ENCODE measurements at places on chromosomes 12 and 14. TPM values are rescaled to one million over a fixed set of nuclear protein-coding genes. Genes with fewer than 3 reads are reported as not detected.

The PZP gene
- 0.68 TPM for polyA plus RNA-seq

The OAS2 gene
- polyA plus RNA-seq: 2.1 TPM

The OTOGL gene
- polyA plus RNA-seq: 0.38 TPM

The CFAP54 gene
- polyA plus RNA-seq: 0.18 TPM

The CNTN1 gene
- polyA plus RNA-seq: 17.3 TPM

DNA sequence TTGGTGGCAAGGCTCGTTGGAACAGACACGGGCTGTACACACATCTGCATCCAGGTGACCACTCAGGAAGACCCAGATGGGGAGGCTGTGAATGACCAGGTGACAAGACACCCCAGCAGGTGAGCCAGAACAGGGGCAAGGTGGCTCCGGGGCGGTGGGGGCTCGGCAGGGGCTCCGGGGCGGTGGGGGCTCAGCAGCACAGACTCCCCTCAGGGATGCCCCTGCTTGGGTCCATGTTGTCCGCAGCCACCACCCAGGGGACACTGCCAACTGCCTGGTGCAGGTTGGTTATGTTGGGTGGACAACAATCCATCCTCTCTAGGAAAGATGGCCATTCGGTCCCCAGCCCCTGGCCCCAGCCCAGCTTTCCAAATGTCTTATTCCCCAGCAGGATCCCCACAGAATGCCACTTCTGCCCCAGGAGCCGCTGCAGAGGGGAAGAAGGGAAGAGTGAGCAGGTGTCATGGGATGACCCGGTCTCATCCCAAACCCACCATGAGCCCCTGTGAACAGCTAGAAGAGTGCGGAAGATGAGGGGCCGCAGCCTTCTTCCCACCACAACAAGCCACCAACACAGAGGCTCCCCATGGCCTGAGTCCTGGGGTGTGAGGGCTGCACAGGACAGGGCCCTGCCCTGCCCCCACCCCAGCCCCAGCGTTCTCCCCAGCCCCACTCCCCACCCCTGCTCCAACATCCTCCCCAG lies 31.4 kb upstream of the C14orf180 start:
- no peak for DNase-seq

DNA sequence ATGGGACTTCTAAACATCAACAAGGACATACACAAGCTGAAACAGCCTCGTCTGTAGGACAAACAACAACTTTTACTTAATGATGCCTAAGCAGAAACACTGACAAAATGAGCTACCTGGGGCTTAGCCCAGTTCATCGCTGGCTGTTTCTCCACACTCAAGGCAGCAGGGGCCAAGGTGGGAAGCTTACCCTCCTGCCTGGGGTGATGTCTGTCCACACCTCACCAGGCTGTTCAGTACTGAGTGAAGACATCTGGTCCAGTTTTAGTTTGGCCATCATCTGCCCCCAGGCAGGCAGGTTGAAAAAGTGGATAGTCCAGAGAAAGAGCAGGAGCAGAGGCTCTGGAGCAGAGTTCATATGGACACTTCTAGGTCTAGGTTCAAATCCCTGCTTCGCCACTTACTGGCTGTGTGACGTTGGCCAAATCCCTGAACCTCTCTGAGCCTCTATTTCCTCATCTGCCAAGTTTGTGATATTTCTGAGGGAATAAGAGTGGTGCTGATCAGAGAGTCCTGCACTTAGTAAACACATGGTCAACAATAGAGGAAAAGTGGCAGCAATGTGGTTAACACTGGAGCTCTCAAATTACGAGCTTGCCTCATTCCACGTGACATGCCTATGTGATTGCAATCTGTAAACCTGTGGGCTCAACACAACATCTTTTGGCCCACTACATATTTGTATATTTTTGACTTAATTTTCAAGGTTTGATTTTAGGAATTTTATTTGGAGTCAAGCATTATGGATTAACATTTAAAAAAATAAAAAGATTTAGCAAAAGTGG lies 720.1 kb upstream of the TMEM132C start:
- no peak for DNase-seq

- DNase-seq: no peak
These were observed 3.9 kb downstream of the HEBP1 start for GRCh38 chr12:12996209-12996608.

- no peak for DNase-seq
These were observed 16.3 kb upstream of the CD9 start for GRCh38 chr12:6183689-6184428.

DNA sequence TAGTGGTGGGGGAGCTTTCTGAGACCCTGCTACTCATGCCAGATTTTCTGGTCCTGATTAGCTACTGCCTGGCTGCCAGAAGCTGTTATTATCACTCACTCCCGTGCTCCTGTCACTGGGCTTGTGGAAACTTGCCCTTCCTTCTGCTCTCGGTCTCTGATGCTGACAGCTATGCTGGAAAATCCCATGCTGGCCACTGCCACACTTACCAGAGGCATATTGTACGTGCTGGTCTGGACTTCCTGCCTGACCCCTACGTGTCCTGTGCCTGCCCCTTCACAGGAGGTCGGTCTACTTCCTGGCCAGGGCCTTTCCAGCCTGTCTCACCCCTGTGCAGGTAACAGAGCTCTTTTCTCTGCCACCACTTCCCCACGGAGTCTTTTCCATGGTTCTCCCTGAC lies 149.4 kb upstream of the PLEKHG7 start:
- DNase-seq: no peak

DNA sequence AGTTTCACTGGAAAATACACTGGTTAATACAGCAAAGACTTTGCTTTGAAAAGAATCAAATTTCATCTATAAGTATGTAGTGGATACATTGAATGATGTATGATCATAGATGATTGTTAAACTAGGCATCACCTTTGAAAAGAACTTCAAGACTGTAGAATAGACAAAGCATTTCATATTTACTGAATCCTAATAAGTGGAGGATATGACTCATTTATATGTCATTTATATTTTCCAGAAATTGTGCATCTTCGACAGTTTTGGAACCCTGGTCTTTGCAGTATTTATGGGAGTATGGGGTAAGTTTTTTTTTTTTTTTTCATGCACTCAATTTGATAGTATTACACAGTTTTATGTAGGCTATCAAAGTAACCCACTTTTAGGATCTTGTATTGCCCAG lies 161.9 kb downstream of the ANO6 start:
- no peak for DNase-seq

- no peak for DNase-seq
These were observed 206.9 kb downstream of the TTC7B start for GRCh38 chr14:90609376-90609775.
